Stimulated activated naive CD4-positive, alpha-beta T cell (primary cell): ENCODE measurements at places on chromosomes 13 and 19.

DNA sequence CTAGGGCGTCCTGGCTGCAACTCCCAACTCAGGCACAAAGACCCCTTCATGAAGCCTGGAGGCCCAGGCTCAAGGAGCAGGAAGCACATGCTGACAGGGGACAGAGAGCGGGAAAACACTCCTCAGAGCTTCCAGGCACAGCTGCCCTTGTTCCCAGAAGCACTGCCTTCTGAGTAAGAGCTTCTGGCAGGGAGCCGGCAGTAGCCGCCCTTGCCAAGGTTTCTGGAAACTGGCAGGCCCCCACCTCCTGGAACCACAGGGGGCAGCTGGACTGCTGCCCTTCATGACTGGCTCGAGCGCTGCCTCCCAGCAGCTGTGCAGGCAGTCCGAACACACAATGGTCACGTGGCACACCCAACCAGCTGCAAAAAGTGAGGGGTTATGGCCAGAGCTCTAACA lies 33.6 kb upstream of the EPHX3 start:
- DNase-seq = no peak

- DNase-seq = no peak
Observed at GRCh38 chr19:3367628-3368440, 1.5 kb downstream of the NFIC start.

GRCh38 chr13:35483761-35484160 lies 7.3 kb upstream of the MAB21L1 start:
- no peak for DNase-seq

DNA sequence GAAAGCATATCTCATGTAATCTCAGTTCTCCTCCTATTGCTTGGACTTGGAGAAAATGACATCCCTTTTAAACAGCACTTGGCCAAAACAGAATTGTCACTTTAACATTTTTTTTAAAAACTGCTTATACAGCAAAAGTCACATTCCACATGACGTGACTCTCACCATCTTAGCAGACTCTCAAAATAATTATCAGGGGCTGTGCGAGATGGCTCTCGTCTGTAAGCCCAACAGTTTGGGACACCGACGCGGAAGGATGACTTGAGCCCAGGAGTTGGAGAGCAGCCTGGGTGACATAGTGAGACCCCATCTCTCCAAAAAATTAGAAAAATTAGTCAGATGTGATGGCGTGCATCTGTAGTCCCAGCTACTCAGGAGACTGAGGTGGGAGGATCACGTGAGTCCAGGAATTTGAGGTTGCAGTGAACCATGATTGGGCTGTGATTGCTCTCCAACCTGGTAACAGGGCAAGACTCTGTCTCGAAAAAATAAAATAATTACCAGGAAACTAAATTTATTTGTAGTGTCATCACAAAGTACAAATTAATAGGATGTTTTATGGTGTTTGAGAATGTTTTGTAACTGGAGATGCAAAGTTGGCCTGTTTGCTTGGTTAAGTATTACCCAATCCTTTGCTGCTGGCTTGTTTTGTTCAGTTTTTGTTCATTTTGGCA lies 8.8 kb downstream of the SAFB start:
- no peak for DNase-seq

DNA sequence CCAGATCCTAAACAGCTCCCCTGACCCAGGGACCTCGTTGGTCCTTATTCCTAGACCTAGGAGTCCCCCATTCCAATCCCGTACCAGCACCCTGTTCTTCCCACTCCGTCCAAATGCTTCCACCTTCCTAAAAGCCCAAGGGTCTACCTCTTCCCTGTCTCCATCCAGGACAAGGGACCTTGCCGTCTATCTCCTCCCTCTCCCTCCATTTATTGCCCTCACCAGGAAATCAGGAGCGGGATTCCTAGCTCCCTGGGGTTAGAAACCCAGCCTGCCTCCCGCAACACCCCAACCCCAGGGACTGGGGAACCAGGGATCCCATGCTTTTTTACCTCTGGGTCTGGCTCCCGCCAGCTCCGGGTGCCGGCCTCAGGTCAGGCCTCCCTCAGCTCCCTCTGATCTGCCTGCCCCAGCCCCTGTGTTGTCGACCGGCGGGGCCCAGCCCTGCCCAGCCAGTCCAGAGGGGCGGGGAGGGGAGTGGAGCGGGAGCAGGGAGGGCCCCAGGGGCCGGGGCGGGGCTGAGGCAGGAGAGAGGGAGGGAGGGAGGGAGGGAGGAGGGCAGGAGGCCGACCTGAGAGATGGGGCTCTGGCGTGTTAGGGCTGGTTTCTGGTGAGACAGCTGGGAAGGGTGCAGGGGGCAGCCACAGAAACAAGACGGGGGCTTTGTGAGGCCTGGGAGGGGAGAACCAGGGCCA lies at the start of gene B3GNT8:
Gene B3GNT8, minus strand, starts transcription at position 423 of the 695 bp plus-strand sequence. CDS start 596 bp downstream, outside the sequence.
- peak; percentile 28 for DNase-seq

DNA sequence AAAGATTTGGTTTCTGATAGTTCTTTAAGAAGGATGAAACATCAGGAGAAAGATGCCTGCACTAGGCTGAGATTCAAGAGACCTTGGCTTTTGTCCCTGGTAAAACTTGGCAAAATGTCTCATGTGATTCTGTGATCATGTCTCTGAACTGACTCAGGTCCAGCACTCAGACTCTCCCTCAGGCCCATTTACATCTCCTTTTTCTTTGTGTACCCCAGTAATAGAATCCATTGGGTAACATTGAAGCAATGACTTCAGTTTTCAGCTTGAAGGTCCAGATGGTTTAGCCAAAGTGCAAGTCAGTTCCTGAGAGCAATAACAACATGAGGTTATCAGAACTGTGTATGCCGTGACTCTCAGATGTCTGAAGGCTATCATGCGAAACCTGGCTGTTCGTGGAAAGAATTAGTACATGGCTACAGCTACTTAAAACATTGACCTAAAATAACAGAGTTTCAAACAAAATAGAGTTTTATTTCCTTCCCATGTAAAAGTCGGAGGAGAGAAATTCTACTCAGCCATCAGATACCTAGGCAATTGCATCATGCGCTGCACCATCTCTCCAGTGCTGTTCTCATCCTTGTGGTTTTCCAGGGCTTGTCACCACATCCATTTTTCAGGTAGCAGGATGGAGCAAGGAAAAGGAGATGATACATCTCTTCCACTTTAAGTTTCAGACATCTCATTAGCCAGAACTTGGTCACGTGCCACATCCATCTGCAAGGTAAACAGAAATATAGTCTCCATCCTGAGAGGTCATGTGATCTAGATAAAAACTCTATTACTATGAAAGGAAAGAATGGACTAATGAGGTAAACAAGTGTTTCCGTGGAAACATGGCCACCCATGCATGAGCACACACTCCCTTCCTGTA lies 117.3 kb downstream of the POSTN start:
- no peak for DNase-seq

GRCh38 chr19:14471436-14472187 lies 3.5 kb downstream of the PTGER1 start:
- no peak for DNase-seq

GRCh38 chr19:10836479-10837330 lies 693 bp upstream of the TMED1 start:
- DNase-seq = peak; percentile 76

DNA sequence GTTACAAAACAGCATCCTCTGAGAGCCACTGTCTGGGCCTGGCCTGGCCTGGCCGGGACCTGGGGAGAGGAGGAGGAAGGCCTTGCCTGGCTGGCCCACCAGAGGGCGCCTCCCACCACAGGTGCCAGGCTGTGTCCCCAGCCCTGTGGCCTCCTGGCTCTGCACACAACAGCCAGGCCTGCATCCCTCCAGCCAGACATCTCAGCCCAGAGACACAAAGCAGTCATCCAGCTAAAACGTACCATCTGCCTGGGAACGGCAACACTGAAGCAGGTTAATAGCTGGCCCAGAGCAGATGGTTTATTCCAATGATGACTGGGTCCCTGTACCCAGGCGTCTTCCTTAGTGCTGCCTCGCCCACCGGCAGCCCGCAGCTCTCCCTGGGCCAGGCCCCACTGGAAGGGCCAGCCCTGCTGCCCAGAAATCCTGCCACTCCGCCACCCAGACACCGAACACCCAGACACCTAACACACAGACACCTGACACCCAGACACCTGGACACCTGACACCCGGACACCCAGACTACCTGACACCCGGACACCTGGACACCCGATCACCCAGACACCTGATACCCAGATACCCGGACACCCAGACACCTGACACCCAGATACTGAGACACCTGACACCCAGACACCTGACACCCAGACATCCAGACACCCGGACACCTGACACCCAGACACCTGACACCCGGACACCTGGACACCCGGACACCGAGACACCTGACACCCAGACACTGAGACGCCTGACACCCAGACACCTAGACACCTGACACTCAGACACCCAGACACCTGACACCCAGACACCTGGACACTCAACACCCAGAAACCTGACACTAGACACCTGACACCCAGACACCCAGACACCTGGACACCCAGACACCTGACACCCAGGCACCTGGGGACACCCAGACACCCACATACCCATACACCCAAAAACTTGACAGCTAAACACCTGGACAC lies 20.1 kb downstream of the C19orf12 start:
- peak; percentile 74 for DNase-seq

DNA sequence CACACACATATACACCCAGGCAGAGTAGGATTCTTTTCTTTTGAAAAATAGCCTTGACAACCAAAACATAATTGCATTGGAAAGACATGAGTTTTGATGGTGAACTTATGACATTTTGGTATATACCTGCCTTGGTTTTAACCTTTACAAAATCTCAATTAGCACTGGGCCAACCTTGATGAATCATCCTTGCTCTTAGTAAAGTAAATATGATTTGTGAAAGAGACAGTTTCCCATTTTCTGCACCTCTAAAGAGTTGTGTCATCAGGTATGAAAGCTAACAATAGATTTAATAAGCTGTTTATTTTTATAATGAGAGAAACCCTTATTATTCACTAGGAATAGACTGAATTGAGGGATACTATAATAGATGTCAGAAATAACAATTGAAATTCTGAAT lies 15.7 kb upstream of the ENOX1 start:
- no peak for DNase-seq

GRCh38 chr19:56104423-56104822 lies 16.7 kb downstream of the ZNF787 start:
- no peak for DNase-seq

- no peak for DNase-seq
Observed at GRCh38 chr19:51318687-51319648, 7.5 kb downstream of the IGLON5 start.

GRCh38 chr19:33248104-33248503 lies 22.5 kb upstream of the SLC7A10 start:
- no peak for DNase-seq

- peak; percentile 1 for DNase-seq
Observed at GRCh38 chr13:76884186-76884906, 1.9 kb downstream of the KCTD12 start.

DNA sequence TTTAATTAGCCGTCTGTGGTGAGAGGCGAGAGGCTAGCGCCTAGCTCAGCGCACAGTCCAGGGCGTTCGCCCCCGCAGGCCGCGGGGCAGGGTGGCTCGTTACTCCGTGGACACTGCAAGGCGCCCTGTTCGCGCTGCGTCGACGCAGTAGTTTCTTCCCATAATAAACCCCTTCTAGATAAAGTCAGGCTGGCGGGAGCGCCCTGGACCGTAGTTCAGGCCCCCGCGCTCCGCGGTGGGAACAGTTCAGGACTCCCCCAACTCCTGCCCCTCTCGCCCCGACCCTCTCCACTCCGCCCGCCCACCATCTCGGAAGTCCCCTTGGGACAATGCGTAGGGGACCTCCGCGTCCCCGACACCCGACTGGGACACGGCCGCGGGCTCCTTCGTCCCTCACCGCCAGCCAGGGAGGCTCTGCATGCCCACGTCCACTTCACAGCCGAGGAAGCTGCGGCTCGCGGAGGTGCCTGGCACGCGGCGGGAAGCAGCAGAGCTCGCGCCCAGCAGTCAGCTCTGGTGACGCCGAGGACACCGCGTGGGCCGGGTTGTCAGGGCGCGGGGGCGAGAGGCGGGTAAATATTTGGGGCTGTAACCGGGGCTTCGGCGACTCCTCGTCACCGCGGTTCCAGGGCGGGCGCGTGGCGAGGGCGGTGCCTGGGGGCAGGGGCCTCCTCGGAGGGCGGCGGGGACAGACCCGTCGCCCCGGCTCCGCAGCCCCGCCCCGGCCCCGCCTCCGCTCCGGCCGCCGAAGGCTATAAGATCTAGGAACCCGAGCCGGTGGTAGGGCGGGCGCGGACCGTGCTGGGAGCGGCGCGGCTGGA lies at the start of gene RGCC:
Gene RGCC, plus strand, starts transcription at position 783 of the 821 bp plus-strand sequence. CDS start 158 bp downstream, outside the sequence.
- peak; percentile 92 for DNase-seq

- no peak for DNase-seq
Observed at GRCh38 chr13:19695428-19695827, 62.0 kb downstream of the MPHOSPH8 start.

DNA sequence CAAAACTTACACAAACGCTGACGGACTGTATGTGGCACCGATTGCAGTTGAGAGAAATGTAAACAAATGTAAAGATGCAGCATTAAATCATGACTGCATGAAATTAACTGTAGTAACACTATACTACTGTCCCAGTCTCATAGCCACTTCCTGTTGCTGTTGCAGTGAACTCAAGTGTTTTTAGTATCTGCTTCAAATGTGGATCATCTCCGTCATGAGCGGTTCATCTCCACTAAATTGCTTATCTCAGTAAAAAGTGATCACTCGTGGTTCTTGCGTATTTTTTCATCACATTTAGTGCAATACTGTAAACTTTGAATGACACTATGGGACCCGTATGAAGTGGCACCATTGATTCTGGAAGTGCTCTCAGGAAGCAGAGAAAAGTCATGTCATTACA lies 60.3 kb upstream of the RNF113B start:
- no peak for DNase-seq

- DNase-seq = no peak
Observed at GRCh38 chr19:18433735-18434398, 4.1 kb downstream of the ISYNA1 start.

GRCh38 chr19:29188289-29189032 lies 24.5 kb downstream of the UQCRFS1 start:
- DNase-seq = no peak

DNA sequence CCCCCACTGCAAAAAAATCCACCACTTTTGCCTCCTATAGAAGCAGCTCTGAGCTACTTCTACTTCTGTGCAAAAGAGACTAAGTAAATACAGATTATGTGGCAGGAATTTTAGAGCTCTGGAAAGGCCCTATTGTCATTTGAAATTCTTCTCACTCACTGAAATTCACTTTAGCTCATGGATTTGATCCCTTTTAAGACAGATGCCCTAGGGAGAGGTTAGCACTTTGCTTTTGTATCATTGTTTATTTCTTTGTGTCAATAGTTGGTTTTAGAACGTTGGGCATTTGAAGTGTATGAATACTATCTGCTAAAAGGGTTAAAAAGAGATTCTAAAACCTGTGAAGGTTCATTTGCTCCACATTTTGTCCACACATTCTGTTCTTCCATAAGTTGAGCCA lies 528.7 kb downstream of the GPC6 start:
- DNase-seq = no peak

GRCh38 chr13:30629527-30629926 lies 11.8 kb downstream of the USPL1 start:
- no peak for DNase-seq

DNA sequence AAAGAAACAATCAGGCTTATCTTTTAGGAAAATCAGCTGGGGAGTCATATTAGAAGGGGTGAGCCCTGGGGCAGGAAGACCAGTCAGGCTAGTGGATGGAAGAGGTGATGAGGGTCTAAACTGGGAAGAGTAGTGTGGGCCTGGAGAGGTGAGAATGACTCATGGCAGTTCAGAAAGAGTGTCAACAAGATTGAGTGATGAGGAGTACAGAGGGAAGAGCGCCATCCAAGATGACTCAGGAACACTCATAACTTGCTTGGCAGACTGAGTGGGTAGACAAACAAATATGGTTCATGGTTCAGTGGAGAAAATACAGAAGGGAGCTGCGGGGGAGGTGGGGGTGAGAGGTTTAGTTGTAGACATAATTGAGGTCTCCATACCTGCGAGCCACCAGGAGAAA lies 17.3 kb upstream of the CLDN10 start:
- DNase-seq = no peak
